ENCODE measurements at places on chromosomes 4 and X. TPM values are rescaled to one million over a fixed set of nuclear protein-coding genes. Genes with fewer than 3 reads are reported as not detected.

PCDH19 gene
- total RNA-seq = under 0.01 TPM

WAS gene
- total RNA-seq = 0.28 TPM

XPNPEP2 gene
- not detected for total RNA-seq

IGSF1 gene
- total RNA-seq = not detected

SLC25A53 gene
- 9.0 TPM for total RNA-seq

PHOX2B gene
- not detected for total RNA-seq

SPANXN4 gene
- total RNA-seq = not detected

GSX2 gene
- total RNA-seq = under 0.01 TPM

UCP1 gene
- total RNA-seq = not detected

NXF2B gene
- not detected for total RNA-seq

Data from regular cardiac myocyte (primary cell).